ENCODE measurements at places on chromosomes 7 and 10. TPM values are rescaled to one million over a fixed set of nuclear protein-coding genes. Genes with fewer than 3 reads are reported as not detected.
A peak's percentile ranks its signal among the peaks of the same experiment; 100 is the strongest.

Gene CCDC172
- total RNA-seq, result not detected

GRCh38 chr10:16856567-16856966, 39.3 kb upstream of the RSU1 start:
- DNase-seq, result no peak

DNA sequence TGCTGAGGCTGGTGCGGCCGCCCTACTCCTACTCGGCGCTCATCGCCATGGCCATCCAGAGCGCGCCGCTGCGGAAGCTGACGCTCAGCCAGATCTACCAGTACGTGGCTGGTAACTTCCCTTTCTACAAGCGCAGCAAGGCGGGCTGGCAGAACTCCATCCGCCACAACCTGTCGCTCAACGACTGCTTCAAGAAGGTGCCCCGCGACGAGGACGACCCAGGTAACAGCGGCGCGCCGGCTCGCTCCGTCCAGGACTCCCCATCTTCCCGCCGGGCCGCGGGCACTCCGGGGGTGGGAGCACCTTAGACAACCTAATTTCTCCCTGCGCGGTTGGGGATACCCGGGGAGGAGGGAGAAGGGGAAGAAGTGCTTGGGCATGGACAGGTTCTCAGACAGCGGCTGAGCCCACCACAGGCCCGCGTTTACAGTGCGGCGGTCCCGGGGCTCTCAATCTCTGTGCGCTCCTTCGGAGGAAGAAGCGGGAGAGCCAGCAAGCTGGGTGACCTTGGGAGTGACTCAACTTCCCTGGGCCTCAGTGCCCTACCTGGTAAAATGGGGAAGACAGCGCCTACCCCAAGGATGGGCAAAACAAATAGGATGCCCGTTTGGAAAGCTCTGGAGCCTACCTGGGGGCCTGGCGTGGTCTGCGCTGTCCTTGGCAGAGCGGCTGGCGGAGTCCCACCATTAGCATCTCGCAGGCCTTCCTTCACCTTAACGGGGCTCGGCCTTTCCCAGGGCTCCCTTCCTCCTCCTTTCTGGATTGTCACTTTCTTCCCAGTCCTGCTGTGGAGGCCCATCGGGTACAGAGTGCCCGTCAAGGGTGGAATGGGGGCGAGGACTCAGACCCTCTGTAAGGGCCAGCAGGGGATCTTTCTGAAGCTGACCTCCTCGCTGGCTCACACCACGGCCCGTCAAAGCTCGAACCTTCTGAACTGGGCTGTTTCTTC, 852 bp downstream of the FOXI2 start:
- DNase-seq, result no peak

DNA sequence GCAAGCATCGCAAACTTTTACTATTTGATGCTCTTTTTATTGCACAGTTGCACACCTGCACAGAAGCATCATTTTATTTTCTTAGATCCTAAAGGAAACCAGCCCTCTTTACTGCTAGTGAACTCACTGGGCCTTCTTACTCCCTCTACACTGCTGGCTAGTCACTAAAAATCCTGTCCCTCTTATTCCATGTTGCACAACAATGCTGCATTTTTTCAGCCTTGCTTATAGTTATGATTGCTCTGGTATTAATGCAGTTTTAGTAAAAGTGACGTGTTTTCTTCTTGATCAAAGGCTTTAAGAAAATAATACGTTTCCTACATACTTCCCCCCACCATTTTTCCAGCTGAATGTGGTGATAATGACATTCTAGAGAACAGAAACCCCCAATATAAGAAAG, 132.9 kb upstream of the FAM3C start:
- DNase-seq, result no peak

DNA sequence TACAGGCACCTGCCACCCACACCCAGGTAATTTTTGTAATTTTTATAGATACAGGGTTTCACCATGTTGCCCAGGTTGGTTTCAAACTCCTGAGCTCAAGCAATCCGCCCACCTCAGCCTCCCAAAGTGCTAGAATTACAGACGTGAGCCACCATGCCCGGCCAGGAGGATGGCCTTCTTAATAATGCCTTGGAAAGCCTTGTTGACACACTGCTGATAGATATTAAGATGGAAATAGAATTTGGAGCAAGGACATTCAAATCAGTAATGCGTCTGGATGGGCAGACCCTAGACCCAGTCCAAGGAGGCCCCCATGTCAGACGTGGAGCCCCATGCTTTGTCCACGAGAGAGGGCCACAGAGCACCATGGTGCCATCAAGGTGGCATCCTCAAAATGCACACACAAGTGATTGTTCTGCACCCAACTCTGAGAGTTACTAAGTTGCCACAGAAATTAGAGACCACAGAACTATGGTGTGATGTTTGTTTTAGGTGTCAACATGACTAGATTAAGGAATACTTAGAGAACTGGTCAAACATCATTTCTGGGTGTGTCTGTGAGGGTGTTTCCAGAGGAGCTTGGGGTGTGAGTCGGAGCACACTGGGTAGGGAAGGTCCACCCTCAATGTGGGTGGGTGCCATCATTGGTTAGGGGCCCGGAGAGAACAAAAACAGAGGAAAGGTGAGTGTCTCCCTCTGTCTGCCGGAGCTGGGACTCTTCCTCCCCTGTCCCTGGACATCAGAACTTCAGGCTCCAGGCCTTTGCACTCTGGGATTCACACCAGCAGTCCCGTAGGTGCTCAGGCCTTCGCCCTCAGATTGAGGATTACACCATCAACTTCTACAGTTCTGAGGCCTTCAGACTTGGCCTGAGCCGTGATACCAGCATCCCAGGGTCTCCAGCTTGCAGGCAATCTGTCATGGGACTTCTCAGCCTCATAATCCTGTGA, 34.5 kb downstream of the EBF3 start:
- no peak for DNase-seq

Gene ELOVL3
- total RNA-seq, result 0.87 TPM

Gene TMEM106B
- total RNA-seq, result 37.5 TPM

- DNase-seq, result peak; percentile 41
Observed at GRCh38 chr7:4227105-4228010, 454.7 kb upstream of the FOXK1 start.

DNA sequence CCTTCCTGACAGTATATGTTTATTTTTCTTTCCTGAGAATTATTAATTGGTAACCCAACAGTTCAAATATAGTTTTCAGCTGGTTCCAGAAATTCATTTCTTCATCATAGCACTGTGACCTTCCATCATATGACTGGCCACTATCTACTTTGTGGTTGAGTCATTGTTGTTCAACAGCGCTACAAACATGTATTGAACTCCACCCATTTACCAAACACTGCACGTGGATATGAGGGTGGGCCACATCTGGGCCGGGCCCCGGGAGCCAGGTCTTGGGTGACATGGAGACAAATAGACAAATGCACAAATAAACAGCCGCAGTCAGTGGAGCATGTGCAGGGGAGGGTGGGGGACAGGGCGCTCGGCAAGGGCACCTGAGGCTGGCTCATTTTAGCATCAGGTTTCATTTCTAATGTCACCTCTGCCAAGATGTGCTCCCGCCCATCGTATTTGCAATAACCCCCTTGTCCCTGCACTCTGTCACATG, 24.0 kb upstream of the EEPD1 start:
- DNase-seq, result no peak

- DNase-seq, result peak; percentile 62
Observed at GRCh38 chr10:46540412-46541016, 15.9 kb downstream of the GPRIN2 start.

DNA sequence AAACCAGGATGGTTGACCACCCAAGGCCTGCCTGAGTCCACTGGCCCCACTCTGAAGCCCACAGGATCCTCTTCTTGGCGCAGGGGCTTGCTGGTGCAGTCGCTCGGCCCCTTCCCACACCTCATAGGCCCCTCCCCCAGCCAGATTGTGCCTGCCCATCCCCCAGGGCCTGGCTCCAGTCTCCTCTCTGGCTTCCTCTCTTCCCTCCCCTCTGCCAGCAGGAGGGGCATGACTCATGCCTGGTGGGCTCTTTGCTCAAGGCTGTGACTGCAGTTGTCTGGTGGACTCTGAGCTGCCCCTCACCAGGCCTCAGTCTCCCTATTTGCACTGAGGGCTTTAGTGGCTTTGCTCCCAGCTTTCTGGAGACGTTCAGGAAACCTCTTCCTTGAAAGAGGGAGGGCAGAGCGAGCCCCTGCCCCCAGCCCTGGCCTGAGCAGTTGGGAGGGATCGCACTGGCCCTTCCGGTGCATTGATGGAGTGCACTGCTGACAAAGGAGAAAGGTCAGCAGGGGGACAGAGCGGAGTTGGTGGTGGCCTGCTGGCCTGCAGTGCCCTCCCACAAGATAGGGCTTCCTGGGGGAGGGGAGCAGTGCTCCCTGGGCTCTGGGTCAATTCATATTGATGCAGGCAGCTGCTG, 60.7 kb downstream of the ZMIZ1 start:
- no peak for DNase-seq
